Cortex of kidney (tissue), 1 donor: ENCODE measurements at places on chromosomes 11 and 22.

DNA sequence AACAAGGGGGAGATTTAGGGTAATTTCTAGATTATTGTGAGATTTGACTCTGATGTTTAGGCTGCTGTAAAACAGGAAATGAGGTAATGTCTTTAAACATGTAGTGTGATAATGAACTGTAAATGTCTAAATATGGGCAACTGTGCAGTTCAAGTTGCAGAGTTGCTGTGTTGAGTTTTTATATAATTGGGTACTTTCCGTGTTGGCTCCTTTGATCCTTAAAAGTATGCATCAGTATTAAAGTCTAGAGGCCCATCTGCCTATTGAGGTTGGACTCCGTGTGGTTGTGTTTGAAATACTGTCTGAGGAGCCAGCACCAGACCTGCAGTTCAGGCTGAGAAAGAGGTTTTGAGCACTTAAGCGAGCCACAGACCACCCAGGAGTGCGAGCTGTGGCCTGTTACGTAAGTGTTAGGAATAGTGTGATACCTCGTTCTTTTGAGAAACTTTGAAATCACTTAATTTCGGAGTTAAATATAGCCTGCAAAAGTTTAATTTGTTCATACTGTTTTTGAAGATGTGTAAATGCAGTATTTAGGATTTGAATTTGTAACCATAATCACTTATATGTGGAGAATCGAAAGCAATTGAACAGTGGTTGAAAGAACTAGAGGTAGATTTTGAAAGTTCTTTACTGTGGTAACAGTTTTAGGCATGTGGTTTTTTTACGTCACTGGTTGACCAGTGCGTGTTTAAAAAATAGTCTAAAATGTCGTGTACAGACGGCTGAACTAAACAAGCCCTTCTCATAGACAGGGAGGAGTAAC, 9.0 kb downstream of the FAM118A start:
- DNase-seq = no peak

- no peak for DNase-seq
Measured at GRCh38 chr11:28514391-28514790, 406.2 kb downstream of the METTL15 start.

- DNase-seq = no peak
Measured at GRCh38 chr11:66874232-66874631, 17.4 kb downstream of the LRFN4 start.

- no peak for DNase-seq
Measured at GRCh38 chr11:17730608-17731462, 3.7 kb upstream of the KCNC1 start.

DNA sequence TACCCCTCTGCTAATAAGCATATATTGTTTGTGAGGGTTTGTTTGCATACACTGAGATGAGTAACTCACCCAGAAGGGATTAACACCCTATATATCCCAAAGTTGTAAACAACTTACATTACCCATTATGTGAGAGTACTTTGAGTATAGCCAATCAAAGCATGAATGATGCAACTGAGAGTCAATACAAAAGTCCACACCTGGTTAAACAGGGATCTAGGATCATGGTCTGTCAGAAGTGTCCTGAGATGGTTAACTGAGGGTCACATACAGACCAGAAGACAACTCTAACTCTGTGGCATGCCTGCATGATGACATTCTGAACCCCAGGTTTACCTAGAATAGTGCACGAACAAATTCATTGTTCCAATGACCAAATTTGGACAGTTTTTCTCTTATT, 17.4 kb upstream of the OR10A5 start:
- no peak for DNase-seq

GRCh38 chr22:24553597-24554312, 1.2 kb downstream of the GUCD1 start:
- DNase-seq = no peak

DNA sequence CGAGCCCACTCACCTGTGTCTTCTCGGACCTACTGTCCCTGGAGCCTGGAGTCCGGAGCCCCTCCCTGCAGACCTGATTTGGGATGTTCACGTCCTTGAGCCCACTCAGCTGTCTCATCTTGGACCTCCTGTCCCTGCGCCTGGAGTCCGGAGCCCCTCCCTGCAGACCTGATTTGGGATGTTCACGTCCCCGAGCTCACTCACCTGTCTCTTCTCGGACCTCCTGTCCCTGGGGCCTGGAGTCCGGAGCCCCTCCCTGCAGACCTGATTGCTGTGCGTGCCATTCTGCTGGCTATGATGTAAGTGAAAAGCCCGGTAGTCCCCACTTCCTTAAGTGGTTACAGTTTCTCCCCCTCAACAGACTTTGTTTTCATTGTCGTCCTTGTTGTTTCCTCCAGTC, 867.1 kb downstream of the BRD1 start:
- DNase-seq = no peak

GRCh38 chr11:8056810-8057463, 24.1 kb upstream of the TUB start:
- no peak for DNase-seq

DNA sequence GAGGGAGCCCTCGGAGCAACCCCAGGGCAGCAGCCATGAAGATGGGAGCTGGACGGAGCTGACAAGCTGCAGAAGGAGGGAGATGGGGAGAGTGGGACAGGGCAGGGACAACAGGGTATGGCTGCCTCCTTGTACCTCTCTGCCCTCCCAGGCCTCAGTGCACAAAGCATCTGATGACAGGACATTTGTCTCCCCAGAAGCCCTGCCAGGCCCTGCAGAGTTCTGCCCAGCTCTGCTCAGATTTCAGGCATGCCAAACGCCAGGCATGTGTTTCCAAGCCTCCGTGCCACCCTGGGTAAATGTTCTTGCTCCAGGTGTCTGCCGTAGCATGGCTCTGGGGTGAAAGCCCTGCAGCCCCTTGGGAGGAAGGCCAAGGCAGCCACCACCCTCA, 1.1 kb upstream of the IFITM10 start:
- no peak for DNase-seq

- no peak for DNase-seq
Measured at GRCh38 chr11:10298342-10298741, 4.3 kb upstream of the SBF2 start.

DNA sequence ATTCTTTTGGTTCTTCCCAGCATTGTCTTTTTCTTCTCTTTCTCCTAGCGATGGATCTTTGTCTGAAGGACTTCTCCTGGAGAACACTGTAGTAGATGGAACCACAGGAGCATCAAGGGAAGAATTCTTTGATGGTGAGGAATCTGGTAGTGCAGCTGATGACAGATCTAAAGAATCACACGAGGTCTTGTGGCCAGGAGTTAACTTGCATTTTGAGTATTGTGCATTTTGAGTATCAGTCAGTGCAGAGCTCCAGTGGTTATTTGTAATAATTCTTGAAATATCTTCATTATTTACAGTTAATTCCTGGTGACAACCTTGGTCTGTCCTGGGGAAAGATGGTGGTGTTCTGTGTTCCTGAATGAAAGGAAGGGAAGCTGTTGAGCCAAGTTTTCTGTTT, 14.5 kb upstream of the POGLUT3 start:
- no peak for DNase-seq

DNA sequence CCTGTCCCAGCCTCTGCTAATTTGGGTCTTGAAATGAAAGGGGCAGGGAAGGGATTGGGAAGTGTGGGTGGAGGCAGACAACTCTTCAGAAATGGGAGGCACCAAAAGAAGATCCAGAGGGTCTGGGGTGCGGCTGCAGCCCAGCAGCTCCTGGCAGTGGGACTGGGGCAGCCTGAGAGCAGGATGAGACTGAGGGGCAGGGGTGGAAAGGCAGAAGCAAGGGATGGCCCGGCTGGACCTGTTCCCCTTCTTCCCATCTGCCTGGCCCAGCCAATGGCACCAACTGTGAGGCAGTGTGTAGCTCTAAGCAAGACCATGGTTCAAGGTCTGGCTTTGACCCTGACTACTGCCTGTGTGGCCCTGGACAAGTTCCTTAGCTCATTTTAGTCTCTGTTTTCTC, 160.4 kb downstream of the ENTHD1 start:
- DNase-seq = no peak

DNA sequence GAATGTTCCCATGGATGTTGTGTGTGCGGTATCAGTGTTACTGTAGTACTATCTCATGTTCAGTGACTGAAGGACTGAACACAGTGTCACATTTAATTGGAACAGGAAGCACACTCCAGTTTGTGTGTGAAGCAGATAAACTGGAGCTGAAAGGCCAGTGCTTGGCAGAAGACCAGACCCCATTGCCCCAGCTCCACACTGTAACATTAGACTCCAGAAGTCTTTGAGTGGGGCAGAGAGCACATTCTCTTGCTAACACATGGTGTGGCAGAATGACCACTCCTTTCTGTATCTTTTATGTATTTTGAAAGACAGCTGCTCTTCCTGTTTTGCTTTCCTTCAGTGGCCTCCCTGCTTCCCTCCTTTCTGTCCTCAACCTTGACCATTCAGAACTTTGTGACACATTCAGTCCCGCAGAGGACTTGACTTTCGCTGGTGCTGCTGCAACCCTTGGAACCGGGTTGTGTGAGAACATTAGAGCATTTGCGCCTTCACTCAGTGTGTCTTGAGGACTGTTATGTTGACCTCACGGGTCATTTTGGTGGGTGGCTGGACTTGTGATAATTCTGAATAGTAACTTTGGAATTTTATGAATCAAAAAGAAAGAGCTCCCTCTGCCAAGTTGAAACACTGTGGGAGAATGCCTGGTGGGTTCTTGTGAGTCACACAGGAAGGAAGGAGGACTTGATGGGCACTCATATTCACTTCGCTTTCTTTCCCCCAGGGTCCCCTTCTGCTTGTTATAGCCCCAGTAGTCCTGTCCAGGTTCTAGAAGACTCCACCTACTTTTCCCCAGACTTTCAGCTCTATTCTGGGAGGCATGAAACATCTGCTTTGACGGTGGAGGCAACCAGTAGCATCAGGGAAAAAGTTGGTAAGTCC, 26.4 kb downstream of the AMOTL1 start:
- DNase-seq = no peak

GRCh38 chr22:33823552-33823951, 96.7 kb downstream of the LARGE1 start:
- no peak for DNase-seq

- no peak for DNase-seq
Measured at GRCh38 chr11:72899238-72899637, 85.0 kb downstream of the ATG16L2 start.

GRCh38 chr11:27200779-27201453, 160.3 kb downstream of the BBOX1 start:
- DNase-seq = no peak

DNA sequence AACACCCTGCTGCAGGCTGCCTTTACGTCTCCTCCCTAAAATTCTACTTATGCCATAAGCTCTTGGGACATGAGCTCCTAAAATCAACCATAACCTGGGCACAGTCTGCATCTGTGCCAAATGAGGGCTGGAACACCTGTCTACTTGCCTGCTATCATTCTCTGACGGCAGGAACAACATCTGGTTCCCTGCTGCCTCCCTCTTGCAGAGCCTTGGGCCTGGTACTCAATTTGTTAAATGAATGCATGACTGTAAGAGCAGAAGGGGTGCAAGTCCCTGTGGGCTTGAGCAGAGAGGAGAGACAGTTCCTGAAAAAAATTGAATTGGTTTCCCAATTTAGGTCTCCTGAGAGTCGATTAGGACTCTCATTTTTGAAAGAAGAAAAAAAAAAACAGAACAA, 66.7 kb upstream of the CSNK2A3 start:
- DNase-seq = no peak

DNA sequence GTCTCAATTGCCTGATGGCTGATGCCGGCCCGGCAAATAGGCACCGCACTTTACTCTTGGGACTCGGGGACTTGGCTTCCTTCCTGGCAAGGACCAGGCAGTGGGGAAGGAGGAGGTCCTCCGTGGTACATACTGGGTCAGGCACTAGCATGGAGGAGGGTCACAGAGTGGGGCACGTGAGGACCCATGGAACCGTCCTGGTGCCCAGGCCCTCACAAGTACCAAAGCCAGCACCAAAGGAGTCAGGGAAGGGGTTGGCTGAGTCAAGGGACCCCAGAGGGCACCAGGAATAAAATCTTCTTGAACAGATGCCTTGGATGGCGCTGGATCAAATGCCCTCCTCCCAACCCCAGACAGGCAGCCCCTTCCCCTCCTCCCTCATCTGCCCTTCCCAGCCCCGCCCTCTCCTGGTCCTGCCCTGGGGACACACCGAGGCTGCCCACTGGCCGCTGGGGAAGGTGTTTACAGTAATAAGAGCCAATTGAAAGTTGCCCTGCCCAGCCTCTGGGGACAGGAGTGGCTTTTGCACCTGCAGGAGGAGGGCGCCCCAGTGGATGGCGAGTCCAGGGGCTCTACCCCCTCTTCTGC, 5.6 kb upstream of the CARNS1 start:
- DNase-seq = no peak

- DNase-seq = no peak
Measured at GRCh38 chr11:44998051-44998450, 47.4 kb upstream of the TP53I11 start.

GRCh38 chr11:134276396-134277182, 410 bp downstream of the GLB1L3 start:
- no peak for DNase-seq

- no peak for DNase-seq
Measured at GRCh38 chr11:6156628-6157359, 13.3 kb downstream of the OR52B2 start.

DNA sequence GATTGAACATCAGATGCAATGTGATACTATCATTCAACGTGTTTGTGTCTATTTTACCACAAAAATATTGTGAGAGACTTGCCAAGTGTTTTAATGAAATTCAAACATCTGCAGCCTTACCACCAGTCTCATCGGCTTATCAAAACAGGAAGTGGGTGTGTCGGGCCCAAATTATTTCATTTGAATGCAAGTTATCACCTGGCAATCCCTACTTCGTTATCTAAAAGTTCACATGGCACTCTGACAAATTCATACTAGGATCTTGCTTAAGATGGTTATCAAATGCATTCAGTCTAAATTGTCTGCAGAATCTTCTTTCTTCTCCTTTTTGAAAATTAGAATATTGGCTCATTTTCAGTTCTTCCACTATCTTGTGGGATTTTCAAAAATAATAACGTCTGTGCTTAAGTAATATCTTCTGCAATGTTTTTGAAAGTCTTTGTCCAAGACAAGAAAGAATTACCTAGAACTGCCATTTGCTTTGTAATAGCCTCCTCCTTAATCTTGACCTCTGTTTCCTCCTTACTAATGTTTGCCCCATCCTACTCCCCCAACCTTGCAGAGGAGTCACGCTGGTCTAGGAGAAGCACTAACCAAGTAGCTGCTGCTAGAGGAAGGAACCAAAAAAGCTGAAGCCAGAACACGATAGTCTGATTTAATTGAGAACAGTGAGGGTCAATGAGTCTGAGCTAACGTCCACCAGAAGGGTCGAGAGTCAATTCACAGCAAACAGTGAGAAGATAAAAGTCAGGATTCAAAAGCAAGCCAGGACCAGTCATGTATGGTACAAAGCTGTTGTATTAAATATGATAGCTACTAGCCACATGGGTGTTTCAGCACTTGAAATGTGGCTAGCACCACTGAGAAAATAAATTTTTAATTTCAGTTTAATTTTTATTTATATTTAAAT, 10.2 kb upstream of the BIRC3 start:
- no peak for DNase-seq

- no peak for DNase-seq
Measured at GRCh38 chr22:17782158-17782557, 7.9 kb upstream of the BID start.

DNA sequence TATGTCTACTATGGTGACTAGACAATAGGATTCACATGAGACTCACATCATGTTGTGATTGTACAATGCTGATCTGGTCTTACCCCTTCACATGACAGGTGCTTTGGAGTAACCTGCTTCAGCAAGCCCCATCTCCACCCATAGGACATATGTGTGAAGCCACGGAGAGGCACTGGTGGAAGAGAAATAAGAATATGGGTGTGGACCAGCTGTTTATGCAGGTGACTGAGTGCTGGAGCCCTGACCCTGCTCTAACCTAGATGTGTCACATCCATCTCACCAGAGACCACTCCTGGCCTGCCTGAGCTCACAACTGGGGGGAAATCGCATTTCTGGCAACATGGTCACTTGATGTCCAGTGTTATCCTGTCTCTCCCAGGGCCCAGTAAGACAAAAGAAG, 119.7 kb downstream of the GGTLC2 start:
- DNase-seq = no peak
